ENCODE measurements at places on chromosomes 5 and 9.

- no peak for DNase-seq
Observed at GRCh38 chr5:172906436-172906835, 52.8 kb upstream of the RPL26L1 start.

DNA sequence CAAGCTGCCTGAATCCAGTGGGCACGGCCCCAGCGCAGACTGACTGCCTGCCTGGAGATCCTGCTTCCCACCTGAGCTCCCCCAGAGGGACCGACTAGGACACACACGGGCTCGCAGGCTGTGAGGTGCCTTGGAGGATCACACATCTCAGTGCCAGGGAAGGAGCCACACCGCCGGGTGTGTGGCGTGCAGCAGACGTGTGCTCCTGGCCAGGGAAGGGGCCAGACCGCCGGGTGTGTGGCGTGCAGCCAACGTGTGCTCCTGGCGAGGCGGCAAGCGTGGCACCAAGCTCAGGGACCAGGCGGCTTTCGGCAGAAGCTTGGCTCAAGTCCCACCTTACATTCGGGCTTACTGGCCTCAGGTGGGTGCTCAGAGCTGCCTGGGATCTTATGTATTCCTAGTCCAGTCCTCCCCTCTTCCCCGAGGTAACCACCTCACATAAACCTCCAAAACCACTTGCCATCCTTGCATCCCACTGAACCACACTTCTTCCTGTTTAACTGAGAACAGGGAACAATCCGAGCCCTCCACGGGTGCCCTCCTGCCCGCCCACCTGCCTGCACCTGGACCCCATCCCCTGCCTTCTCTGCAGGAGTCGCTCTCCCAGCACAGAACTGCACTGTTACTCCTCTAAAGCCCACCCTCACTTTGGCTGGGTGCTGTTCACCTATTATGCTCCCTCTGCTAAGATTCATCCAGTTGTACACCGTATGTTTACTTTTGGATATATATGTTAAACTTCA lies 22.4 kb upstream of the MRNIP start:
- DNase-seq = no peak

GRCh38 chr5:151449297-151449696 lies 1.9 kb downstream of the SLC36A1 start:
- DNase-seq = no peak

DNA sequence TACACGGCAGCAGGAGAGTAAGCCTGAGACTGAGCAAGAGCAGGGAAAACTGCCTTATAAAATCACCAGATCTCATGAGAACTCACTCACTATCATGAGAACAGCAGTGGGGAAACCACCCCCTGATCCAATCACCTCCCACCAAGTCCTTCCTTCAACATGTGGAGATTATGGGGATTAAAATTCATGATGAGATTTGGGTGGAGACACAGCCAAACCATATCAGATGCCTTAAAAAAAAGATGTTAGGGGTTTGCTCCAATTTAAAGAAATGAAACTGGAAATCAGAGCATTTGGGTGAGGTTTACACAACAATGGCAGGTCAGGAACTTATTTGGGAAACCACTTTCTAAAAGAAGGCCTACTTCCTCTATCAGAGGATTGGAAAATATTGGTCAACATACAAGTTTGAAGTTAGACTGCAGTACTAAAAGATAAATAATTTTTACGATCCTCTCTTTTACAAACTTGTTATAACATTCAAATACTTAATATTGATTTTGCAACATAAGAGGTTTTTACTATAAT lies 105.1 kb downstream of the FBN2 start:
- no peak for DNase-seq

- DNase-seq = no peak
Observed at GRCh38 chr5:174101195-174101730, 55.8 kb downstream of the NSG2 start.

GRCh38 chr9:103709366-103709765 lies 384.7 kb upstream of the SMC2 start:
- no peak for DNase-seq

- no peak for DNase-seq
Observed at GRCh38 chr9:123002754-123003153, 30.7 kb upstream of the GPR21 start.

- no peak for DNase-seq
Observed at GRCh38 chr9:37038943-37039464, 4.9 kb upstream of the PAX5 start.

DNA sequence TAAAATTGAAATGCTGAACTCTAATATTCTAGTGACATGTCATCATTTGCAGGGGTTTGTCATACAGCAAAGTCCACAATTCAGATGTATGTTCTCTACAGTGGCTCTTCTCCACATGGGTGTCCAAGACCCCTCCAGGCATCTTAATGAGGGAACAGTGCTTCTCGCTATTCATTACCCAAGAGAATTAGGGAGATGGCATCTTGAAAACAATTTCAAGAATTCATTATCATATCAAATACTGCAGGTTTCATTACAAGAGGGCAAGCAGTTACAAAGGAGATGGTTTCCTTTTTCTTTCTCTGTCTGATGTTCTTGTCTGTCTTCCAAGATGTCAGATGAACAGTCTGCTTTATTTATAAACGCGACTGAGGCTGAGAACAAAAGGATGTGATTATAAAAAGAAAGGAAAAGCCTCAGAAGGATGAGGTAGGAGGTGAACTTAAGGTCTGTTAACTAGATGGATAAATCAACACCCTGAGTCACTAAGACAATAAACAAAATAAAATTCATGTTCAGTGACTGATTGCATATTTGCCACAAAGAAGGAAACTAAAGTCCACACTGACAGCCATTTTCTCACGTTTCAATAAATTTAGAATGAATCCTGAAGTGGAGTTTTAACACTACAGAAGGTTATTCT lies 326.7 kb upstream of the EFNA5 start:
- DNase-seq = no peak

DNA sequence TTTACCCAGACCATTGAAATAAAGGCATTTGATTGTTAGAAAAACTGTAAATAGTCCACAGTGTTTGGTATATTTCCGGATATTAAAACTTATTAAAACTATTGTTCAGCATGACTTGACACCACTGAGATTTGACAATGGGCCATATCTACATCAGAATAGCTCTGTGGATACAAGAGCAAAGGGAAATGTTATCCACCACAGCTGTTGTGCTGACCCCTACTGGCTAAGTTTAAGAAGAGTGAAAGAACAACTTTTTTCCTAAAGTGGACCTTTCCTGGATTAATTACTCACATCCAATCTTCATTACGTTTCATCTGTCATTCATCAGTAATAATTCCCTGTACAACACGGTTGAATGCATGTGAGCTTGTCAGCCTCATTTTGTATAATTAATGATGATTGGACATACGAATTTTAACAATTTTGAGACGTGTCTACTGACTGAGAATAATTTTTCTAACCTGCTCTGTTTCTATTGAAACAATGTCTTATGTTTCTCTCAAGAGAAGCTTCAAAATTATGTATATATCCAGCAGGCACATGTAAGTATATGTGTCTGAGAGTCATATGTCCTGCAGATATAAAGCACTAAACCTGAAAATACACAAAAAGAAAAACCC lies 1952.6 kb downstream of the MAT2B start:
- no peak for DNase-seq

GRCh38 chr5:168714046-168714445 lies 134.9 kb upstream of the PANK3 start:
- DNase-seq = no peak

GRCh38 chr9:115976781-115977180 lies 176.8 kb upstream of the PAPPA start:
- no peak for DNase-seq

DNA sequence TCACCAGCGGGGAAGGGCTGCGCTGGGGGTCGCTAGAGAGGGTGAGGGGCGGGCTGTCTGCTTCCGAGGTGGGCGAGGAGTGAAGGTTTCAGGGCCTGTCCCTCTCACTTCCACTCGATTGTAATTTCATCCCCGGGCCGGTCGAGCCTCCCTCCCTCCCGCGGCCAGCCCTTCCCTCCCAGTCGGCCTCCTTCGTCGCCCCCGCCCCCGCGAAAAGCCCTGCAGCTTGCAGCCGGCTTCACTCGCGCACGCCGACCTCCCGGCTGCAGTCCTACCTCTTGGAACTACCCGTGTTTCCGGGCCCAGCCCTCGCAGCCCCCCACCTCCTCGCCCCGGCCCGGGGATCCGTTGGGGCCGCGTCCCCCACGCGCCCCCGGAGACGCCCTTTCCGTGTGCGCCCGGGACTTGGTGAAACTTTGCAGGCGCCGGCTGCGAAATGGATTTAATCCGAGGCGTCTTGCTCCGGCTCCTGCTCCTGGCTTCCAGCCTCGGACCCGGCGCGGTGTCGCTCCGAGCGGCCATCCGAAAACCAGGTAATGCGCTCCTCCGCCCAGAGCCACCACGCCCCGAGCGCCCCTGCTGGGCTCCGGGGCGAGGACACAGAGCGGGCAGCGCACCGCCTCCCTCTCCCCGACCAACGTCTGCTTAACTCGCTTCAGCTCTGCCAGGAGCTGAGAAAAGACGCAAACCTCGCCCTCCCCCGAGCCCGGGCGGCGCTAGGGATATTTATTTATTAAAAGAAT lies at the start of gene EGFLAM:
TSS of gene EGFLAM (plus strand) at position 241 of the 743 bp plus-strand sequence. CDS start at position 437, 196 bp downstream.
- DNase-seq = no peak

GRCh38 chr5:165277661-165278060 lies 1772.2 kb downstream of the MAT2B start:
- DNase-seq = no peak

DNA sequence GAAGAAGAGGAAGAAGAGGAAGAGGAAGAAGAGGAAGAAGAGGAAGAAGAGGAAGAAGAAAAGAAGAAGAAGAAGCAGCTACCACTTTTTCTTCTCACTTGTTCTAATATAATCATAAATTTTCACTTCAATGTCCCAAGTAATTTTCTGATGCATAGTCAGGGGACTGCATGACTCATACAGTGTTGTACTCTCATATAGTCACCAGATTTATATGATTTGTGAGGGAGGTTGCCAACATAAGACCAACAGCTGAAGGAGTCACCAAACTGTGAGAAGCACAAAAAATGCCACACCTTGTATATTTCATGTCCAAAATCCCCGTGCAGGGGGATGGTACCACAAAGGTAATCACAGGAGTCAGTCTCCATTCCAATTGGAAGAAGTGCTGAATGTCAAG lies 32.7 kb upstream of the DMRTA1 start:
- DNase-seq = no peak

- no peak for DNase-seq
Observed at GRCh38 chr9:123319541-123320339, 36.3 kb upstream of the CRB2 start.

GRCh38 chr9:122814545-122814944 lies 13.8 kb downstream of the PDCL start:
- no peak for DNase-seq

- no peak for DNase-seq
Observed at GRCh38 chr5:101829255-101829654, 466.8 kb downstream of the SLCO4C1 start.

- DNase-seq = no peak
Observed at GRCh38 chr5:152106571-152106970, 181.9 kb upstream of the GLRA1 start.

DNA sequence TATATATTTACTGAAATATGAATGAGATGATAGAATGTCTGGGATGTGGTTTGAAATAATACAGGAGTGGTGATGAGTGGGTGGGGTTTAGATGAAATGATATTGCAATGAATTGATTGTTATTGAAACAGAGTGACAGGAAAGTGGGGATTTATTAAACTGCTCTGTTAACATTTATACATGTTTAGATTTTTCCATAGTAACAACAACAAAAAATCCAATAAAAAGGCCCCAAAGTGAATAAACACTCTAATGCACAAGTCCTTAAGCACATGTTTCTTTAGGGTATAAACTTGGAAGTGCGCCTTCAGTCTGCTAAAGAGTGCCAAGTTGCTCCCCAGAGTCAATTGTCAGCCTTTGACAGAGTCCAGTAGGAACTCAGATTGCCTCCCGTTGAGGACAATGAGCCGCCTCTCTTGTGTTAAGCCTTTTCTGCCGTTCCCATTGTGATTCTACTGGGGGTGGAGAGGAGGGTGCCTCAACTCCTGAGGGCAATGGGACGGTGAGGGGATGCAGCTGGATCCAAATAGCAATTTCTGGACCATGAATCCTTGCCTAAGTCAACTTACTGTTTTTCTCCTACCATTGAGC lies 112.3 kb downstream of the SLC28A3 start:
- no peak for DNase-seq

DNA sequence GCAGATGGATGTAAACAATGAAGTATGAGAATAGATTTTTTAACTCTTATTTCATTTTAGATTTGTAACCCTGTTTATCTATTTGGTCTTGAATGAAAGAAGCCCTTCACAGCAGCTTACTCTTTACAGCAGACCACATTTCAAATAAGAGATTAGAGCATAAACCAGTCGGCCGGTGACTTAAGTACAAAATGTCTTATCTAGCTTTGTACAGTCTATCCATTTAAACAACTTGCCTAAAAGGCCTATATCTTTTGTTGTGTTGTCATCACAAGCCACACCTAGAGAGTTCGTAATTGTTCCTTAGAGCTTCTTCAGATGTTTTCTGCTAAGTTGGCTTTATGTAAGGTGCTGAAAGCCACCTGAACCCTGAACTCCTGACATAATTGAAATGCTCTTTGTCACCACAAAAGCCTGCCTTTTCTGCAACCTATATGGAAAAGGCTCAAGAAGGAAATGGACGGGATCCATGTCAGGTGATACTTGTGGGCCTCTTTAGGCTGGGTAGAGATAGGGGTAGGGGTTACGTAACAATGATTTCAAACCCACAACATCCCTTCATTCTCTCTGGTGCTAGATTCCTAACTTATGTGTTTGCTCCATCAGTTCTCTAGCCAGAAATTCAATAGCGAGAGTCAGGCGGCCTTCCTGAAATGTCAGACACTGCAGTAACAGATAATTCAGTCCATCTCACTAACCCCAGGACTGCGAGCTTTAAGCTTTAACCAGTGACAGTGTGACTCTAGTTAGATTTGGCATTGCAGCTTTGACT lies 162.5 kb downstream of the CD180 start:
- no peak for DNase-seq

GRCh38 chr9:114207034-114207810 lies 51.9 kb downstream of the COL27A1 start:
- DNase-seq = no peak

DNA sequence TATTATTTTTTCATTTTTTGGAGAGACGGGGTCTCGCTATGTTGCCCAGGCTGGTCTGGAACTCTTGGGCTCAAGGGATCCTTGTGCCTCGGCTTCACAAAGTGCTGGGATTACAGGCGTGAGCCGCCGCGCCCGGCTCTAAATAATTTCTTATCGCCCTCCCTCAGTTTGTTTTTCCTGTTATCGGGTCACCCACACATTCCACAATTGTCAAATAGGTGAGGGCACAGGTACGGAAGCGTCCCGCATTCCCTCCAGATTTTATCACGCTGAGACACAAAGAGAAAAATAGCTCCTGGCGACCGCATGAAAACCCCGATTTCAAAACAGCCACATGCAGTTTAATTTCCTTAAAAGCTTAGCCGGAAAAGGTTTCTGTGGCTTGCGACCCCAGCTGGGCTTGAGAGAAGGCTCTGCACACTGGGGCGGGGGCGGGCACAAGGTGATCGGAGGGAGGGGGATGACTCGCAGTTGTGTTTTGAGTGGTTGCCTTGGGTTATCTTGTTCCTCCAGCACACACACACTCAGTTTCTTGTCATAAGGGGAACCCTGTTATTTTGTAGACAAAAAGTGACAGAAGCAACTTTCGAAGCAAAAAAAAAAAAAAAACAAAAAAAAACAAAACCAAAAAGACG lies 717 bp upstream of the IQGAP2 start:
- peak; percentile 56 for DNase-seq

- peak; percentile 14 for DNase-seq
Observed at GRCh38 chr9:92097997-92098482, 17.2 kb downstream of the SPTLC1 start.

Measured in stimulated activated CD4-positive, alpha-beta T cell treated with anti-CD3 and anti-CD28 coated beads, Interleukin-15, amount 100 ng/mL, for 1 hour (primary cell).